HAP-1 (cell line): ENCODE measurements at places on chromosomes 5 and 9.

DNA sequence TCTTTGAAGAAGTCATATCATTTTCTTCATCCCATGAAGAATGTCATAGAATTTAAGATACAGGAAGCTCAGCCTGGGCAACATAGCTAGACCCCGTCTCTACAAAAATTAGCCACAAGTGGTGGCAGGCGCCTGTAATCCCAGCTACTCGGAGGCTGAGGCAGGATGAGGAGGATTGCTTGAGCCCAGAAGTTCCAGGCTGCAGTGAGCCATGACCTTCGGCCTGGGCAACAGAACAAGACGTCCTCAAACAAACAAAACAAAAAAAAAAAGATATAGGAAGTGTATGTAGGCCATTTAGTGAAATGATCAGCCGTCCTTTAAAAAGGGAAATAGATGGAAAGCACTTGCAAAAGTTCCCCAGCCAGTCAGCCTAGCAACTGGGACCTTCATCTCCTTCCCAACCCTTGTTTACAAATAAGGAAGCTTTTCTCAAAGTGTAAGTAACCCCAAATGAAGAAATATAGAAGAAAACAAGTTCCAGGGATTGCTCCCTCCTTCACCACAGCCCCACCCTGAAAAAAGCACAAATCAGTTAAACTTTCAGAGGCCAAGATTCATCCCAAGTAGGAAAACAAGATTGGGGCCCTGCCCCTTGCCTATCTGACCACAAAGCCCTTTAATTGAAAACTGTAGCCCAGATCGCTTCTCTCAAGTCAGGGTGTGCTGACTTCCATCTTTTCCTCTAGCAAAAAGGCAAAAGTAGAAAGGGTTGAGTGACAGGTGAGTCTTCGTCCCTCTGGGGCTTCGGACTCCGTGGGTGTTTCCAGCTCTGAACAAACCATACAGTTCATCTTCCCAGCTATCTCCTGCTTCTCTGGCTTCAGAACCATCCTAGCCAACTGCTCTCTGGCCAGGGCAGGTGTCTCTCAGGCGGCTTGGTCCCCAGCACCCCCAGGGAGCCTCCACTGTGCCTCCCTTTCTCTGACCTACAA is 1.2 kb downstream of the SLC31A2 start:
- DNase-seq = no peak

DNA sequence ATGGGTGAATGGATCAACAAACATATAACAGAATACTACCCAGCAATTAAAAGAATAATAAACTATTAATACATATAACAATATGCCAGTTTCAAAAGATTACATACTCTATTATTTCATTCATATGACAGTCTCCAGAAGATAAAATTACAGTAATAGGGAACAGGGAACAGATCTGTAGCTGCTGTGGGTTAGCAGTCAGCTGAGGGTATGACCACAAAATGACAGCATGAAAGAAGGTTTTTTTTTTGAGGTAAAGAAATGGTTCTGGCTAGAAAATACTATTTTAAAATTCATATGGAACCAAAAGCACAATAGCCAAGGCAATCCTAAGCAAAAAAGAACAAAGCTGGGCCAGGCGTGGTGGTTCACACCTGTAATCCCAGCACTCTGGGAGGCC is 73.0 kb upstream of the NR5A1 start:
- no peak for DNase-seq

GRCh38 chr5:1910861-1911772 is 28.4 kb upstream of the IRX4 start:
- no peak for DNase-seq

GRCh38 chr9:75914002-75914401 is 23.5 kb downstream of the PCSK5 start:
- DNase-seq = no peak

DNA sequence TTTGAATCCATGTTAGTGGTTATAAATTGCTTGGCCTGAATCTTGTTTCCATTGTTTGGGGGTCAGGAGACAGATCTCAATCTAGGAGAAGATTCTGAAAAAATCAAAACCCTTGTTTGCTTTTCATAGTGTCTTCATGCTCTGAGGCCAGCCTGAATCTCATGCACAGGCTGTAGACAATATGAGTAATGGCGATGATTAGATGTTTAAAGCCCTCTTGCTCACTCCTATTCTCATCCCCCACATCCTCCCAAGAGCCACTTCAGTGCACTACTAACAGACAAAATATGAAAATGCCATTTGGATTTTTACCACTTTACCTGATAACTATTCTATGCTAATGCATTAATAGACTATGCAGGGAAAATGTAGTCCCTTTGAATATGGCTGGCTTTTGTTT is 129.4 kb downstream of the NUDT12 start:
- DNase-seq = no peak

DNA sequence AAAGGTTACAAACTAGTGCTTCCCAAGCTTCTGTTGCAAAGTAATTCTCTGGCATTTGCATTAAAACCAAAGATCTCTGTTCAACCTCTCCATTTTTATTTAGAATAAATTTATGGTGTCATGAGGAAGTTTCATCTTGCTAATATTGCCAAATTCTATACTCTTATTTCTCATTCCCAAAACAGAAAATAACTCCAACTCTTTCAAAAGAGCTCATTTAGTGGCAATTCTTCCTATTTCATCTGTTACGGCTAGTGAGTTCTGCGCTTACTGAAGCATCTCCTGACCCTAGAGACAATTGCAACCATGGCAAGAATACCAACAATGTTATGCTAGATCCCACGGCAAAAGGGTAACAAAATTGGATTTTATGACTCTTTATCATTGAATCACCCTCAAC is 97.0 kb downstream of the HINT1 start:
- no peak for DNase-seq

- DNase-seq = no peak
These were observed 49.7 kb downstream of the AHRR start for GRCh38 chr5:370959-371810.

GRCh38 chr5:94388773-94389514 is 229.5 kb downstream of the KIAA0825 start:
- no peak for DNase-seq

DNA sequence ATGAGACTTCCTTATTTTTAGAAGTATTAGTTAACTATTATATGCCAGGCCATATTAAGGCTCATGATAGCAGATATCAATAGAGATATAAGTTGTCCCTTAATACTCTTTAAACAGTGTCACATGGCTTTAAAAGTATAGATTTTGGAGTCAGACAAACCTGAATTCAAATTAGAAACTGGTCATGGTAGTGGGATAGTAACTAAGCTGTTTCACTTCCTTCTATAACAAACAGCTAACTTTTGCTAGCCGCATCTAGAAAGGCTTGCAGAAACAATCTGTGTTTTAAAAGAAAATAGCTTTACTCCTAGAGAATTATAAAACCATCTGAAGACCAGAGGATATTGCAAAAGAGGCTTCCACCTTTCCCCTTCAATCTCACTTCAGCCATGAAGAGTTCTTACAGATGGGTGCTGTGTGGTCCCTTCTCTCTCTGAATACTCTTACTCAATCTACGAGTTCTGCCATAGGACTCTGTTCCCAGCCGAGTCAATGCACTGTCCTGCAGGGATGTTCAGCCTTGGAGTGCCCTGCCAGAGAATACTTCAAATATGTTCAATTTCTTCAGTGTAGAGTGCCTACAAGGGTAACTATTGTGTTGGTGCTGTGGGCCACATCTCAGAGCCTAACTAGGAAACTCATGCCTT is 810.2 kb downstream of the EFNA5 start:
- no peak for DNase-seq

- no peak for DNase-seq
These were observed 77.5 kb downstream of the RXRA start for GRCh38 chr9:134403682-134404301.

GRCh38 chr5:91928754-91929521 is 545.8 kb upstream of the ARRDC3 start:
- no peak for DNase-seq

GRCh38 chr5:132238901-132239500 is 11.3 kb upstream of the P4HA2 start:
- DNase-seq = no peak

DNA sequence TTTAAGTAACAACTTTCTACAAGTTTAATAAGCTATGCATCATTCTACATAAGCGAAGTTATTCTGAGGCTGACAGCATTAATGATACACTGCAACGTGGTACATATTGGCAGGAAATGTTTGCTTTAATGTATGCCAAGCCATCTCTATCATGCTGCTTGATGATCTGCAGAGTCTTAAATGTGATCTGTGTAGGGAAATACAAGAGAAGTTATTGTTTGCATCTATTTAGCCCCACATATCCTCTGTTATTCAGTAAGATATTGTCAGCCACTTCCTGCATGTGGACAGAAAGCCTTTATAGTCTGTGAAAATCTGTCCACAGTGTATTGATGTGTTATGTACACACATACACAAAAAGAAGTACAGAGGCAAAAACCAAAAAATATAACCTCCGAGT is 193.1 kb upstream of the FREM1 start:
- no peak for DNase-seq

DNA sequence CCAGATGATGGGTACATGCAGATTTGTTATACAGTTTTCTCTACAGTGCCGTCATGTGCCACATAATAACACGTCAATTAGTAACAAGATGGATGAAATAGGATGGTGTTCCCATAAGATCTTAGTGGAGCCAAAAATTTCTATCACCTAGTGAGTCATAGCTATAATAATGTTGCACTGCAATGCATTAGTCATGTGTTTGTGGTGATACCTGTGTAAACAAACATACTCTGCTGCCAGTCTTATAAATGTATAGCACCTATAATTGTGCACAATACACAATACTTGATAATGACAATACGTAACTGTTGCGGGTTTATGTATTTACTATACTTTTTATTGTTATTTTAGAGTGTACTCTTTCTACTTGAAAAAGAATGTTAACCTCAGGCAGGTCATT is 865.4 kb downstream of the MAT2B start:
- DNase-seq = no peak

GRCh38 chr5:101425339-101425859 is 522.3 kb upstream of the ST8SIA4 start:
- DNase-seq = no peak

- no peak for DNase-seq
These were observed 918.9 kb downstream of the DTWD2 start for GRCh38 chr5:118069452-118069851.

DNA sequence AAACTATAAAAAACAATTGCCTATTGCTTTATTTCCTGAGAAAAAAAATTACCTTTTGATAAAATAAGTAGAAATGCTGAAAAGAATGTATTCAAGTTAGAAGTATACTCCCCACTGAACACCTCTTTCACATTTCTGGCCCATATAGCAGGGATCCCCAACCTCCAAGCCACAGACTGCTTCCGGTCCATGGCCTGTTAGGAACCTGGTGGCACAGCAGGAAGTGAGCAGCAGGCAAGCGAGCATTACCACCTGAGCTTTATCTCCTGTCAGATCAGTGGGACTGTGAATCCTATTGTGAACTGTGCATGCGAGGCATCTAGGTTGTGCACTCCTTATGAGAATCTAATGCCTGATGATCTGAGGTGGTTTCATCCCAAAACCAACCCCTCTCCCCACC is 563.9 kb downstream of the RAB3C start:
- DNase-seq = no peak

- no peak for DNase-seq
These were observed 57.9 kb downstream of the TEX10 start for GRCh38 chr9:100294806-100295205.
